NCI-H460 (cell line): ENCODE measurements at places on chromosomes 5 and 9. TPM values are rescaled to one million over a fixed set of nuclear protein-coding genes. Genes with fewer than 3 reads are reported as not detected.

The SURF2 gene
- total RNA-seq = 51.3 and 52.6 TPM in 2 replicates

- DNase-seq = no peak
Measured at GRCh38 chr9:1929722-1930244, 85.4 kb upstream of the SMARCA2 start.

The BRD3OS gene
- total RNA-seq = 19.2 and 21.7 TPM in 2 replicates

GRCh38 chr9:70959366-70959765 lies 162.1 kb downstream of the TRPM3 start:
- no peak for DNase-seq

The STX17 gene
- total RNA-seq = 15.1 and 19.5 TPM in 2 replicates

- no peak for DNase-seq
Measured at GRCh38 chr5:172648013-172648381, 6.9 kb downstream of the NEURL1B start.

The C9 gene
- not detected in 2 replicates for total RNA-seq

The SLC9A3 gene
- 9.1 and 10.5 TPM in 2 replicates for total RNA-seq
